ENCODE measurements at places on chromosomes 2 and 18.
A peak's percentile ranks its signal among the peaks of the same experiment; 100 is the strongest.

DNA sequence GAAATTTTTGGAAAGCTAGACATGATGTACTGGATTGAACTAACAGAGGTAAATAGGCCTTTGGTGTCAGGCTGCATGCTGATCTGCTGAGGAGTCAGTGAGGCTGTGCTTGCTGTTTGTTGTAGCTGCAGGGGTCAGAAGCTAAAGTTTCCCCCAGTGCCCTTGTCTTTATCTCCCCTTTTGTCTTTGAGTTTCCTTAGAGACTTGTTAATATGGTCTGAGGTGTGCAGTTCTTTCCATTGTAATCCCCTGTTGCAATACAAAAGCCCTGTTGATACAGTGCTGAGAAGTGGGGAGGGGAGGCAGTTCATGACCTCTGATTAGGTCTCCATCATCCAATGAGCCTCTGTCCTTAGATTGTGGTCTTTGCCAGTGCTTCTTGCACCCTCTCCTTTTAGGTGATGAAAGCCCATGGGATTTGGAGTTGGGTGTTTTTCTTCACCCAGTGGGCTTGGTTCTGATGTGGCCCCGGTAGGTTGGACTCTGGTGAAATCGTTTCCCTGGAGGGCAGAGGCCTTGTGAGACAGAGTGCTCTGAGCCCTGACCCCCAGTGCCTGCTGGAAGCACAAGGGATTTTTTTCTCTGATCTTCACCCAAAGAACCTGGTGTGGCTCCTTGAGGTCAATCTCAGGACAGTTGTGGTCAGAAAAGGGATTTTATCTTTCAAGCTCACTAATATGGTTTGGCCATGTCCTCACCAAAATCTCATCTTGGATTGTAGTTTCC is 163.1 kb downstream of the TMEM18 start:
- DNase-seq: no peak

GRCh38 chr18:57581301-57581934 is 5.1 kb downstream of the FECH start:
- peak; percentile 34 for DNase-seq

DNA sequence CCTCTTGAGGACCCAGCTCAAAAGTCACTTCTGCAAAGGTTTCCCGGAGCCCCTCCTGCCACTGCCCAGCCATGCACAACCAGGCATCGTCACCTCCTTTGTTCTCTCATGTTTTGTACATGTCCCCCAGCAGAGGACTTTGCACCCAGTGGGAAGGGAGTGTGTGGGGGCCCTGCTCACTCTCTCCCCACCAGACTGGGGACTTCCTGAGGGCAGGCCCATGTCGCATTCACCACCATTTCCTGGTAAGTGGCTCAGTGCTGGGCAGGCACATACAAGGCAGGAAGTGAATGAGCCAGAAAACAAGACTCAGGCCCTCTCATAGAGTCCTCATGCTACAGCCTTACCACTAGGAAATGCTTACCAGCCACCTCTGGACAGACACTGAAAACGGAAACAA is 18.9 kb downstream of the MRPL35 start:
- no peak for DNase-seq

- no peak for DNase-seq
Observed at GRCh38 chr2:85468704-85469349, 50.3 kb downstream of the SH2D6 start.

DNA sequence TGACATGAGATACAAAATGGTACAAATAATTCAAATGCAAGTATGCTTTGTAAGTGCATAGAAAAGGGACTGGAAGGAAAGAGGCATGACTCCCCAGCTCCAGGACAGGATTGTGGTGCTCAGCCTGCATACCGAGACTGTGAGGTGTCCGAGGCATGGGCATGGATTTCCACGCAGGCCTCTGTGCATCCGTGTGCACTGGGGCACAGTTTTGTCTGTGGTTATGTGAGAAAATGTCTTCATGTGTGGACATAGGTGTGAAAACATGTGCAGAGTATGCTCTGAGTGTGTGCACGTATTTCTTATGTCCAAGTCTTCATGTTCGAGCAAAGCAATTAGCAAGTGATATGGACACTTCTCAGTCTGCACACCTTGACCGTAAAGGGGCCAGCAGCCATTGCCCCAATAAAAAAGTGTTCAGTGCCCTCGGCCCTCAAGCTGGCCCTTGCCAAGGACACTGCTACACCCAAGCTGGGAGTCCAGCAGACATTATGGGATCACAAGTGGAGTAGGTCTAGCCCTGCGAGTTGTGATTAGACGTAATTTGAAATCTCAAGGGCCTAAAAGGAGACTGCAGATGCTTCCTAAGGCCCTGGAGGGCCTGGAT is 120.7 kb downstream of the CYP26B1 start:
- no peak for DNase-seq

DNA sequence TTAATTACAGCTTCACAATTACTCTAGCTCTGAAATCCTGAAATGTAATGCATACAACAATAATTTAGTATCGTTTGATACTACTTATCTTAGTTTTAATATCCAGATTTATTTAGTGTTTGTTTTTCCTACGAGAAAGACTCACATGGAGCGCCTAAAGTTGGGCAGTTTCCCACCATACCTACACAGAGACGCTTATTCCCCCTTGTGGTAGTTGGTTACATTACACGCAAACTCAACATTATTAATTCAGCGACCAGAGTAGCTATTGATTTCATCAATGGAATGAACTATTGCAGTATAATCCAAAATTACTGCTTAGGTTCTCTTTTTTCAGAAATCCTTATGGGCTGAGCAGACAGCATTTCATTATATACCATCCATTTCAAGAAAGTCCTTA is 164.0 kb upstream of the REG3G start:
- DNase-seq: peak; percentile 49

GRCh38 chr18:54112356-54112755 is 112.1 kb downstream of the MBD2 start:
- DNase-seq: no peak

GRCh38 chr18:63073481-63073880 is 246.1 kb downstream of the BCL2 start:
- peak; percentile 57 for DNase-seq

GRCh38 chr2:214328941-214329340 is 81.9 kb upstream of the VWC2L start:
- no peak for DNase-seq

DNA sequence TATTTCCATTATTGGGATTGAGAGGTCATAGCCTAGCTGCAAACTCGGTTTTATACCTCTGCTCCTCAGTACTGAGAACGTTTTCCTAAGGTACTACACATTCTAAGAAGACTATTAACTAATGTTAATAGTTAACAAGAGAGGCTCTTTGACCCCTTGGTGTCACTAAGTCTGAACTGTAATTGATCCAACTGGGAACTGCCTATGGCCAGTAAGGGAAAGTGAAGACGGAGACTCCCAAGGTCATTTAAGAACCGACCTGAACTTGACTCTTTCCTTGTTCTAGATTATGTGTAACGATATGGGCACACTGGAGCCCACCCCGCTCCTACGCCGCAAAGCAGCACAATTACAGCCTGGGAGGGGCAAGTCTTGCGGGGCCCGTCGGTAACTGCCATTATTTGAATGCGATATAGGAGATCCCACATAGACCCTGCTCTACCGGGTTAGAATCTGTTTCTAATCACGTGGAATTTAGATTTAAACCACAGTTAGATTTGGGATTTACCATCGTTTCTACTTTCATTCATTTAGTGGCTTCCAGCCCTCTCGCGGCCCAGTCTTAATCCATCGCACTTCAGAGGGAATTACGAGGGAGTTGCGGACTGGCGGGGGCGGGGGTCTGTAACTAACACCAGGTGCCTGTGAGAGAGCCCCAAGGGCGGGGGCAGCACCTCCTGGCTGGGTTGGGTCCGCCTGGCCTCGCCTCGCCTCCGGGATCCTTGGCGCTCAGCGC is 84.1 kb upstream of the EPB41L3 start:
- no peak for DNase-seq

GRCh38 chr2:23447405-23447804 is 62.4 kb downstream of the KLHL29 start:
- DNase-seq: no peak

GRCh38 chr18:58687871-58688308 is 16.6 kb downstream of the MALT1 start:
- DNase-seq: no peak

DNA sequence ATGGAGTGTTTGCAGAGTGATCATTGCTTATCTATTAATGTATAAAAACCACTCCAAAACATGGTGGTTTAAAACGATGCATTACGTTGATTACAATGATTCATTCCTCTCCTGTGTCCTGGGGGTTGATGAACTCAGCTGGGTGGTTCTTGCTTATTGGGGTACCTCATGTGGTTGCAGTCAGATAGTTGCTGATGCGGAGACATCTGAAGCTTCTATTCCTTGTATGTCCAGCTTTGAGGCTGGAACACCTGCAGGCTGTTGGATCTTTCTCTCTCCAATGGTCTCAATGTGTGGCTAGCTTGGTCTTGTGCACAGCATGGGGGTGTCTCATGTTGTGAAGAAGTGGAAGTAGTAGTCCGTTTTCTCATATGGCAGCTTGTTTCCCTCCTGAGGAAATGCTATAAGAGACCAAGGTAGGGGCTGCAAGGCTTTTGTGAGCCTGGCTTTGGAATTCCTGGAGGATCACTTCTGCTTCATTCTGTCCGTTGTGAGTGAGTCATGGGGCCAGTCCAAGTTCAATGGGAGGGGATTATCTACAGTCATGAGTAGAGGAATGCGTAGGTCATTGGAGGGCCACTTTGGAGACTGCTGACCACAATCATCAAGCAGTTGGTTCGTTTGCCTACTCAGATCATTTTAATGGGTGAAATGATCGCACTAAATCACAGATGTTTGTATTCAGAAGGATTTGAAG is 601.0 kb downstream of the SLC4A3 start:
- DNase-seq: no peak

GRCh38 chr2:205895981-205896655 is 189.9 kb downstream of the INO80D start:
- DNase-seq: no peak
